ENCODE measurements at places on chromosomes 12 and 14.

DNA sequence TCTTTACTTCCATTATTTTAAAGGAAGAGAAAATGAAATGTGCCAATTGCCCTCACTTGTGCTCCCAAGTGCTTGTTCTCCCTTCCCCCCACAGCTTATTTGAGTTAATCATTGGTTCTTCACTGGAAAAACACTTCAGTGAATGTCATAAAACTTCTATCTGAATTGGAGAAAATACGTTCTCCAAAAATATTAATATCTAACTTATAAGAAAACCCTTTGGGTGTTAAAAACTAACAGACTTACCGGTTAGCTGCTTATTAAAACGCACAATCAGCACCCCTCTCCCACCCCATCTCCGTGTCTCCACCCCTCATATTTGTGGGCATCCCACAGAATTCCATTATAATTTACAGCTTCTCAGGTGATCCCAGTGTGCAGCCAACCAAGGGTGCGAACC lies 31.7 kb downstream of the PLEKHA5 start:
- DNase-seq: no peak

DNA sequence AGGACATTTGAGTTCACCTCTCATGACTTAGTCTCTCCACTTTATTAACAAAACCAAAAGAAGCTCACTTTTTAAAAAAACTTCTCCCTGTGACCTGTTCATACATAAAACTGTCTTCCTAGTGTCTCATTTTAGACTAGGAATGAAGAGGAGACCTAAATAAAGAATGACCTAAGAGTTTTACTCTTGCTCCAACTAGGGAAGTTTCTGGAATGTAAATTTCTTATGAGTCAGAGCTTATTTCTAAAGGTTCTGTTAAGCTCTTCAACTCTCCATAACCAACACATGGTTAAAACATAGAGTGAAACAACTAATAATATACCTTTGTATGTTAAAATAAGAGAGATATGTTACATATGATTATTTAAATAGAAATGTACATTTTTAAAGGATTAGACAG lies 369.8 kb downstream of the EMP1 start:
- DNase-seq: no peak

- no peak for DNase-seq
These were observed 23.8 kb upstream of the CATSPERB start for GRCh38 chr14:91755570-91756295.

DNA sequence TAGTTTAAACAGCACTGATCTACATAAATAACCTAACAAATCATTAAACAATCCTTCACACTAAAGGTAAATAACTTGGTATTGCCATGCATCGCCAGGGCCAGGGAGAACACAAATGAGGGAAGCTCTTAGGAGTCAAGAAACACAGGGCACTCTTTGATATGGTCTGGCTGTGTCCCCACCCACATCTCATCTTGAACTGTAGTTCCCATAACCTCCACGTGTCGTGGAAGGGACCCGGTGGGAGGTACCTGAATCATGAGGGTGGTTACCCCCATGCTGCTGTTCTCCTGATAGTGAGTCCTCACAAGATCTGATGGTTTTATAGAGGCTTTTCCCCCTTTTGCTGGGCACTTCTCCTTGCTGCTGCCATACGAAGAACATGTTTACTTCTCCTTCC lies 17.3 kb downstream of the TMEM132D start:
- no peak for DNase-seq

GRCh38 chr12:124866195-124866882 lies 2.7 kb upstream of the SCARB1 start:
- DNase-seq: no peak

DNA sequence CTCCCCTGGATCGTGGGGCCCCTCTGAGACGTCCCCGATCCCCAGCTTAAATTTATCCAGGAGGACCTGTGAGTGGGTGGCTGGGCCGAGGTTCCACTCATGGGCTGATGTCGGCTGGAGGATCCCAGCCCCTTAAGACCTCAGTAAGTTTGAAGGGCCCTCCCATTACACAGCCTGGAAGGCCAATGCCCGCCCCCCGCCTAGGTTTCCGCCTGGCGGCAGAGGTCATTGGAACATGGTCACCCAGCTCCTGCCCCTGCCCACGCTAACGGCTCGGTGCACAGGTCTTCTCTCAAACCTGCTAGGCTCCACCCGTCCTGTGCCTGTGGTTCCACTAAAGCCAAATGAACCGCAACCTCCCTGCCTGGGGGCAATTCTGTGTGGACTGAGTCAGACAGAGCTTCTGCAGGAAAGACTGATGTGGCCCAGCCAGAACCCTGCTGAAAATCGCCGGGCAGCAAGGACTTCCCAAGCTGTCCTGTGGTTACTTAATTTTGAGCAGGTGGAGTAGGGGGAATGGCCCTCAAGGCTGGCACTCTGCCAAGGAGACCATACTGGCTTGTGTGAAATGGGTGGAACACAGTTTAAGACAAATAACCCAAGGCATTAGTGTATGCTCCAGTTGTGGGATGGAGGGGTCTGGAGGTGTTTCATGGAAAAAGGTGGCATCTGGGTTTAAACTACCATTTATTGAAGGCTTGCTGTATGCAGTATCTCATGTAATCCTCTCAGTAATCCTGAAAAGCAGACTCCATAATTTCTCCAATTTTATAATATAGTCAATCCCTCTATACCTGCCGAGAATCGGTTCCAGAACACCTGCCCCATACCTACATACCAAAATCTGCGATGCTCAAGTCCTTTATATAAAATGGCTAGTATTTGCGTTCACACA lies 903 bp upstream of the NT5DC3 start:
- no peak for DNase-seq

DNA sequence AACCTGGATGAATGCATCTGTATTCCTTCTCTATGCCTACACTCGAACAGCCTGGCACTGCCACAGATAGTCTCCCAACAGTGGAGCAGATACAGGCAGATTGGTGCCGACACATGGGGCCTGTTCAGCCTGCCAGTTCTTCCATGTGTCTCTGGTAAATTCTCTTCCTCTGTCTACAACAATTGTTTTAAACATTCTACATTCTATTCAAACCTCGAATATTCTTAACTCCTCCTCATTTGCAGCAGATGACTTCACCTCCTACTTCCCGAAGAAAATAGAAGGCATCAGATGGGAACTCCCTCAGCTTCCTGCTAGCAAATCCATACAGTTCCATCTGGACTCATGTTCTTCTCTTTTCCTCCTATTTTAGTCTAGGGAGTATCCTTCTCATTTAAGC lies 43.1 kb upstream of the OTOGL start:
- no peak for DNase-seq

- DNase-seq: peak; percentile 73
These were observed 60.8 kb downstream of the SAMD4A start for GRCh38 chr14:54627540-54628363.

GRCh38 chr14:106691601-106692291 lies 1165.4 kb downstream of the TMEM121 start:
- DNase-seq: peak; percentile 77

- no peak for DNase-seq
These were observed 226.8 kb downstream of the AEBP2 start for GRCh38 chr12:19666070-19666469.

DNA sequence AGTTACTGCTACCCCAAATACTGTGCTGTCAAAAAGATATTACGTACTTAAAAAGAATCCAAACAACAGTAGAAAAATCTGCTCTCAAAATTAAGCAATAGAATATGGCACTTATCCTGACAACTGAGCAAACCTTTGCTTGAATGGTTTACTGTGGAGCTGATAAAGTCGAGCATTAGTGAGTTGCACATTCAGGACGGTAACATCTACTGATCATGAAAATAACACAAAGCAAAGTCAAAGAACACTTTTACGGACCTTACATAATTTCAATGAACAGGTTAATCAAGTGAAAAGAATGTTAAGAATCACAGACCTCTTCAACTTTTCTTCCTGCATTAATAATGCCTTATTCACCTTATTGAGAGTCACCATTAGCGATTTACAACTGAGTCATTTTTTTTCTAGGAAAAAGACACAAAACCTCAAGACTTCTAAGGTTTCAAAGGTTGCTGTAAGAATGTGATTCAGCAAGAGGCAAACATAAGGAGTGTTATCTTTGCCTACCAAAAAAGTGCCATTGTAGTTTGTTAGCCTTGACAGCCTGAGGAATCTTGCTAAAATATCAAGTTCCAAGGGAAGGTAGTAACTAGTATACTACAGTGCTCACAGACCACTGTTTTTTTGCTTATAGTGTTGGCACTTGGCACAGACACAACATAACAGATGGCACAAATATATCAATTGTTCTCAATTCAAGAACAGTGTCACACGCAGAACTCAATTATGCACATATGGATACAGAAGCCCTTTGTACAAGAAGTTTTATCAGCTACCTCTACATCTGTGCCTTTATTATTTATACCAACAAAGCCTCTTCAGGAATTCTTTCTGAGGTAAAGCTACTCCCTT lies 334.2 kb upstream of the RPL10L start:
- no peak for DNase-seq

GRCh38 chr12:113232089-113232839 lies 11.0 kb downstream of the TPCN1 start:
- DNase-seq: no peak

DNA sequence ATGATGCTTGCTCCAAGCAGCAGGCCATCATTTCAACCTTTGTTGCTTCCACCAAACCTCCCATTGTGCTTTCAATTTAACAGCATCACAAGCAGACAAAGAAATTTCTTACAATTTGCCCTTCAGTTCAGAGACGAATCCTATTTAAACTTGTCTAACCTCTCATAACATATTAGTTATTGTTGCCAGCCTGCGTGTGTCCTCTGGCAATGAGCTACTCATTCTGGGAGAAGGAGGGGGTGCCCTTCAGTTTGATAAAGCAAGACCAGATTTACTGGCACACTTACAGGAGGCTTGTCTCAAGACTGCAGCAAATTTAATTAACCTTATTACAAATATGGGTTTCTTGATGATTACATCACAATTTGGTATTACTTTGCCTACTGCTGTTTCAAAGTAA lies 203.6 kb upstream of the SOX5 start:
- DNase-seq: no peak

DNA sequence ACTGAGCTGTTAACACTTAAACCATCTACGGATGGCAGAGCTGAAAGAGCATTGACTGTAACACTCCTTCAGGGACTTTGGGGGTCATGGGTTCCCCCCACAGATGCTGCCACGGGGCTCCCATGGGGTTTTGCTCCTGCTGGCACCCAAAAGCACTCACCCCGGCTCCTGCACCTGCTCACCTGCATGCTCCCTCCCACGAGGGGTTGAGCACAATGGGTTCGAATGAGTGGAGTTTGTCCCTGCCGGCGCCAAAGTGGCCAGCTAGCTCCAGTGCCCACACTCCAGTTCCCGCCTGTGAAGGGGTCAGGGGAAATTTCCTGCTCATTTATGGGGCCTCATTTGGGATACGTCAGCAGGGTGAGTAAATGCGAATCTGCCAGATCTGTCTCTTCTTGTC lies 40.7 kb downstream of the TNFAIP2 start:
- no peak for DNase-seq

DNA sequence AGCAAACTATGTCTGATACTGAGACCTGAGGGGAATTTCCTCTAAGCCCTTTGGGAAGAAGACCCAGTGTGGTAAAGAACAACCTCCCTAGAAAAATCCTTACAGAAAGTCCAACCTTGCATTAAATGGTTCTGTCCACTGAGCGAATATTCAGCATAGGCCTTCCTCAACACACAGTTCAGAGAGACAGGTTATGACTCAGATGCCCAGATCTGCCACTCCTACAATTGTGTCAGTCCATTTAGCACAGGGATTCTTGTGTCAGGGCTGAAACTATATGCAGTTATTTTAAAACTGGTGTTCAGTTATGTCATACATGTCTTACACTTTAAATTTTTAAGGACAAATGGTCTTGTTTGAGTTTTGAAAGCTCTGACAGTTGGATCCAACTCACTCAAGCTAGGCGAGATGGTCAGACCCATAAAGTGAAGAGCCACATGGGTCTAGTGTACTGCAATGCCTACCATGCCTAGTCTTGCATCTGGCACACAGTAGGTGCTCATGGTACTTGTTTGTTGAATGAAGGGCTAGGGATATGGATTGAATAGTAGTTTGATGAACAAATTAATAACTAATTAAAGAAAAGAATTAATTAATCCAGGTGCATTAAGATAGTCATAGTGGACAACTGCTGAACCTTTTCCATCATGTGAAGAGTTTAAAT lies 207.5 kb upstream of the PWP1 start:
- no peak for DNase-seq

DNA sequence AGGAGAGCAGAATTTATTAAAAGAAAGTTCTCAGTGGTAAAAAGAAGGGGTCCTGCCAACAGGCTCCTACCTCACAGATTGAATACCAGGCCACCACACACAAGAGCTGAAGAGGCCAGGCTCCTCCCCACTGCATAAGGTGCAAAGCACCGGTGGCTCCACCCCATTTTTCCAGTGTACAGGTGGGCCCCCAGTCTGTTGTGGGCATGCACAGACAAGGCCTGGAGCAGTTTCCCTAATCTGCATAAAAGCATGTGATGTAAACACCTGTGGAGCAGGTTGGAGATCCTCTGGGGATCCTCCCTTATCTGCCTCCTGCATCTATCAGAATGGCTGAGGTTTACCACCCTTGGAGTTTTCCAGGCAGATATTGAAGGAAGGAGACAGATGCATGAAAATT lies 45.7 kb upstream of the PDZRN4 start:
- no peak for DNase-seq

- DNase-seq: no peak
These were observed 16.5 kb downstream of the ANKRD9 start for GRCh38 chr14:102493096-102493495.

- no peak for DNase-seq
These were observed 56.5 kb upstream of the TBX3 start for GRCh38 chr12:114740448-114740847.

GRCh38 chr12:127343940-127344339 lies 923.0 kb upstream of the TMEM132C start:
- DNase-seq: no peak

DNA sequence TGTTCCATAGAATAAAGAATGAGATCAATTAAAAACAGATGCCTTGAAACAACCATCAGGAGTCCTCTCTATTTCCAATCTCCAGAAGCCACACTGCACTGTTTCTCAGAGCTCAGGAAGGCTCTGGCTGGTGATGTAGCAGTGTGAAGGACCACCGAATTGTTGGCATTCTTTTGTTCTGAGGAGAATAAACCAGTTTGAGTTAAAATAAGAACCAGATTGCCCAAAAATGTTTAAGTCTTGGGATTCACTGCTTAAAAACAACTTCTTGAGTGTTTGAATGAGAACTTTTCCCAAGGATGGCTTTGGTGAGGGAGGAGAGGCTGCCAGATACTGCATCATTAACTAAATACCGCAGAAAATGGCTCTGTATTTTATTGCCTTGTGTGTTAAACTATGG lies 341.2 kb downstream of the C12orf75 start:
- DNase-seq: no peak

DNA sequence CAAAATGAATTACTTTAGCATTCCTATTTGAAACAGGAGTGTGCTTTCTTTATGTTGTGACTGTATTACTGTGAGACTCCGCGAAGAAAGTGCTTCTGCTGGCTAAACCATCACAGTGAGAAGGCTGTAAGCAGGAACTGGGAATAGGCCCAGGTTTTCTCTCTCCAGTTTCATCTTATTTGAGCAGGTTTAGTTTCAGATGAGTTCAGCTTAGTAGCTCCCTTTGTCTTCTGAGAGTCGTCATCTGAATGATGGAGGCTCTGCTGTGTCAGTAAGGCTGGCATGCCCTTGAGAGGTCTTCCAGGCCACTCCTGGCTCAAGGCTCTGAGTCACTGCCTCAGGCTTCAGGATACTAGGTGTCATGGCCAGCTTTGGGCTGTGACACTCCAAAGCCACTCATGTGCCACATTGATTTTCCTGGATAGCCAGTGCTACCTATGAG lies 205.6 kb upstream of the RGS6 start:
- no peak for DNase-seq

Measured in B cell (primary cell).